Endothelial cell (in vitro differentiated cells): ENCODE measurements at places on chromosomes 1 and 21.
A peak's percentile ranks its signal among the peaks of the same experiment; 100 is the strongest.

- no peak overlapping the region for H3K4me3 ChIP-seq
- DNase-seq, result no peak
- H3K4me1 ChIP-seq, result peaks cover 7% of the 10 kb centered on the region
- no peaks in the 10 kb centered on the region for H3K27me3 ChIP-seq
Observed at GRCh38 chr1:163836481-163836880, 514.7 kb downstream of the NUF2 start.

GRCh38 chr1:201696217-201696761 lies 132.7 kb upstream of the IPO9 start:
- peak overlapping the region; percentile 52 for H3K27ac ChIP-seq
- peaks cover 12% of the 10 kb centered on the region for H3K27me3 ChIP-seq
- H3K4me1 ChIP-seq, result peaks cover 4% of the 10 kb centered on the region
- H3K36me3 ChIP-seq, result peaks cover 7% of the 10 kb centered on the region
- no peak for DNase-seq
- H3K4me3 ChIP-seq, result no peak overlapping the region

DNA sequence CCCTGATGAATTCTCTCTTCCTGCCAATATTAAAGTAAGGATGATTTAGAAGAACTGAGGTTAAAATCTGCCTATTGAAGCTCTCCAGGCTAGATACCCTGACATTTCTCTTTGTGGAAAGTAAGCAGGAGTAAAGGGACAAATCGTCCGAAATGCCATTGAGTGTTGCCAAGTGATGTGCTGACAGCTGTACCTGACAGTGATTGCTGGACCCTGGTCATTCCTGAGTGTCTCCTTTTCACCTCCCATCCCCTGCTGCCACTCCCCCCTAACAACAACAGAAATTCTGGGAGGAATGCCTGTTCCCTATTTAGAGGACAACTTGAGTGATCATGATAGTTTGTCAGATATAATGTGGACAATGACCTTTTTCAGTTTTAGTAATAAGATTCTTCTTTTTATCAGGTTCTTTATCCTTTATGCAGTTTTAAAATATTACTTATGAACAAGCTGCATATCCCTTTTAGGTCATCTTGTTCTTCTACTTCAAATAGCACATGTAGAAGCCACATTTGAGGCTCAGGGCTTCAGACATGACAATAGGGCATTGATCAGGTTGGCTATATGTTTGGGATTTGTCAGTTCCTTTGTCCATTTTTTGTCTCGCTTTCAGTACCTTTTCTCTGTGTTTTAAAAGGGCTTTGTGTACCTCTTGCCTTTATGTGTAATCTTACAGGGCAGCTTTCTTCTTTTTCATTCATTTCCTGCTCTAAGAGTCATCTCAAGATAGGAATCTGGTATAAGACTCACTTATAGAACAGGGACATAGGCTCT lies 56.0 kb downstream of the ITSN1 start:
- no peaks in the 10 kb centered on the region for H3K36me3 ChIP-seq
- H3K4me3 ChIP-seq, result no peak overlapping the region
- no peak for DNase-seq
- H3K27ac ChIP-seq, result no peak overlapping the region
- no peaks in the 10 kb centered on the region for H3K27me3 ChIP-seq
- H3K4me1 ChIP-seq, result peaks cover 21% of the 10 kb centered on the region

GRCh38 chr1:201888282-201889089 lies at the start of gene SHISA4:
Gene SHISA4, plus strand, starts transcription at chr1:201888898. Its CDS starts 97 bp downstream, at chr1:201888995.
- H3K36me3 ChIP-seq, result peaks cover 5% of the 10 kb centered on the region
- H3K4me3 ChIP-seq, result peak within 1 kb of the TSS; percentile 62
- H3K27ac ChIP-seq, result no peak within 1 kb of the TSS
- no peaks in the 10 kb centered on the region for H3K4me1 ChIP-seq
- DNase-seq, result peak; percentile 21
- peaks cover 25% of the 10 kb centered on the region for H3K27me3 ChIP-seq

DNA sequence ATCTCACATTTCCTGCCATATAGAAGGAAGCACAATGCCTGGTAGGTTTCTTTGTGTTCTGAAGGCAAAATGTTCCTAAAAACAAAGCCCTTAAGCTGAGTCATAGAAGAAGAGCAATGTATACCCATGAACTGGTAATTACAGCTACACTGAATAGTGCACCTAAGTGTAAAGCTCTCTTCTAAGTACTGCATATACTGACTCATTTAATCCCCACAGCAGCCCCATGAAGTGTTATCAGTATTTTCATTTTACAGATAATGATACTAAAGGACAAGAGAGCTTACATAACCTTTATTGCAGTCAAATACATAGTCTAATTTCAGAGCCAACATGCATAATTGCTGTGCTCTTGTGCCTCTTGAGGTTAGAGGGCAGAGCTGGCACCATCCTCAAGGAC lies 239.9 kb downstream of the DPYD start:
- H3K4me3 ChIP-seq, result no peak overlapping the region
- no peaks in the 10 kb centered on the region for H3K27me3 ChIP-seq
- H3K36me3 ChIP-seq, result no peaks in the 10 kb centered on the region

DNA sequence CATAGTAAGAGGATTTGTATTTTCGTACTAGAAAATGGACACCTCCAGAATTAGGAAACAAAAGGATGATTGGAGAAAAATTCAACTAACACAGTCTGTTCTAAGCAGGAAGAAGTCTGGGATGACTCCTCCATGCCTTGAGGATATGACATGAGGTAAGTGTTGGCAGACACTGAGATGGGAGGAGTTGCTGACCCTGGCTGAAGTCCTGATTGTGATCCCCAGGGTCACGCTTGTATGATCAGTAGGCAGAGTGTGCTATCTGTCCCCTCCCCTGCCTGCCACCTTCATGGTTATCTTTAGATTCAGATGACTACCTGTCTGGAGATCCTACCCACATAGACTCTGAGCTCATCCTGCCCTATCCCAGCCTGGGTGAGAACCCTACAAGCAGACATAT lies 249.1 kb downstream of the C1orf94 start:
- H3K4me3 ChIP-seq, result no peak overlapping the region
- no peak overlapping the region for H3K27ac ChIP-seq
- H3K36me3 ChIP-seq, result no peaks in the 10 kb centered on the region
- peaks cover 2% of the 10 kb centered on the region for H3K27me3 ChIP-seq

GRCh38 chr1:85708829-85709227 lies 595 bp upstream of the ZNHIT6 start:
- no peak overlapping the region for H3K4me3 ChIP-seq
- peaks cover 6% of the 10 kb centered on the region for H3K36me3 ChIP-seq
- peaks cover 5% of the 10 kb centered on the region for H3K4me1 ChIP-seq

DNA sequence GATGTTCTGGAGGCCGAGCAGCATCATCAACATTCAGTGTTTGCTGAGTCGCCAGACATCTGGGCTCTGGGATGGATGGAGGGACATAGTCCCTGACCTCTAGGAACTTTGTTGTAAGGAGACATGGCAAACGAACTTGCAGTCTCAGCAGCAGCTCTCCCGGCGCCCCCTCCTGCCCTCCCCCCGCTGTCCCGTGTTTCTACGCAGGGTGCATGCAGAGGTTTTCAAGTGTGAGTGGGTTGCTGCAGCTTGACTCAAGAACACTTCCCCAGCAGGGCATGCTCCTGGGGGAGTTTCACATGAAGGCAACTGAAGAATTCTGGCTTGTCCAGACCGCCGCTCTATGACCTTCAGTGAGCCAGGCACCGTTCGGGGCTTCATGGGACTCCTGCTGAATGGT lies 121.9 kb downstream of the CAMTA1 start:
- H3K36me3 ChIP-seq, result peaks cover 7% of the 10 kb centered on the region
- peaks cover 12% of the 10 kb centered on the region for H3K27me3 ChIP-seq
- peaks cover 62% of the 10 kb centered on the region for H3K4me1 ChIP-seq
- no peak overlapping the region for H3K4me3 ChIP-seq
- DNase-seq, result no peak

DNA sequence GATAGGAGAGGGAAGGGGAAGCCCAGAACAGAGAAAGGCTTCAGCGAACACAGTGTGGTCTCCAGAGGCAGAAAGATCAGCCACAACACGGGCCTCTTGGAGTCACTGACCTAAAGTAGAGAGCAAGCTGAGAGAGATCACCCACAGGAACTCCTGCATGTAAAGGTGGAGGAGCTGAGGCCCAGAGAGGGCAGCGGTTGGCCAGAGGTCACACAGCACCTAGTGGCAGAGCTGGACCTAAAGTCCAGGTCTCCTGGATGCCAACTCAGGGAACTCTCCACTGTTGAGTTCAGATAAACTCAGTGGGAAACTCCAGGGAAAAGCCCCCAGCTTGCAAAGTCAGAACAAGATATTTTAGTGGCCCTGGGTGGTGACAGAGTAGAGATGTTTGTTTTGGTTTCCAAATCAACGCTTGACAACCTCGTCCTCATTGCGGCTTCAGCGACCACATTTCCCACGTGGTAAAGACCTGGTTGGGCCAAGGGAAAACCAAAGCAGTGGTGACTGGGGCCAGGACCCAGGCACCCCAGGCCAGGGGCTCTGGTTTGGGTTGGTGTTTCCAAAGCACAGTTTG lies 4.6 kb downstream of the IFFO2 start:
- peaks cover 52% of the 10 kb centered on the region for H3K4me1 ChIP-seq
- no peaks in the 10 kb centered on the region for H3K36me3 ChIP-seq
- H3K4me3 ChIP-seq, result no peak overlapping the region
- no peak overlapping the region for H3K27ac ChIP-seq

GRCh38 chr1:34166625-34167361 lies 1.8 kb upstream of the CSMD2 start:
- no peak overlapping the region for H3K4me3 ChIP-seq
- H3K27me3 ChIP-seq, result peaks cover 13% of the 10 kb centered on the region
- H3K4me1 ChIP-seq, result peaks cover 6% of the 10 kb centered on the region
- DNase-seq, result peak; percentile 13
- H3K36me3 ChIP-seq, result peaks cover 4% of the 10 kb centered on the region
